ENCODE measurements at places on chromosomes 5 and 9. TPM values are rescaled to one million over a fixed set of nuclear protein-coding genes. Genes with fewer than 3 reads are reported as not detected.

LHX6 gene
- 0.41 TPM for total RNA-seq

- DNase-seq, result no peak
- H3K36me3 ChIP-seq, result peaks cover 9% of the 10 kb centered on the region
- H3K27ac ChIP-seq, result no peak overlapping the region
- no peaks in the 10 kb centered on the region for H3K27me3 ChIP-seq
- H3K4me1 ChIP-seq, result no peaks in the 10 kb centered on the region
Measured at GRCh38 chr5:43146958-43147357, 26.2 kb downstream of the ZNF131 start.

DNA sequence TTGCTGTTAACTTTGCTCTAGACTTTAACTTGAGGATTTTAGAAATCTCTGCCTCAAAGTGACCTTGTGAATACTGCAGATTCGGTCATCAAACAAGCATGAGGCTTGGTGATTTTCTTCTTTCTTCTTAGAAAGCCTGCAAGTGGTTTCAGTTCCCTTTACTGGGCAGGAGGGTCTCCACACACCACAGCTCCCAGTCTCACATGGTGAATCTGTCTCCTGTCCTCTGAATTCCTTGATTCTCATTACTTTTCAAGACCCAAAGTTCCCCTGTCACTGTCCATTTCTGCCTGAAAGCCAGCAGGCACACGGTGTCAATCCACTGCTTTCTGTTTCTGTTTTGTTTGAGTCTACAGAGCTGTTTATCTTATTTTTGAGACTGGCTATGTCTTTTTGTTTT, 14.1 kb downstream of the HSPB3 start:
- no peaks in the 10 kb centered on the region for H3K36me3 ChIP-seq
- no peak for DNase-seq
- H3K27me3 ChIP-seq, result no peaks in the 10 kb centered on the region

DNM1 gene
- total RNA-seq, result 3.6 TPM

GRCh38 chr9:99962680-99963261, 56.3 kb downstream of the STX17 start:
- no peak for DNase-seq
- no peaks in the 10 kb centered on the region for H3K4me1 ChIP-seq
- peaks cover 84% of the 10 kb centered on the region for H3K36me3 ChIP-seq
- H3K4me3 ChIP-seq, result no peak overlapping the region
- H3K27ac ChIP-seq, result no peak overlapping the region

- H3K27ac ChIP-seq, result no peak overlapping the region
- H3K36me3 ChIP-seq, result no peaks in the 10 kb centered on the region
- H3K4me3 ChIP-seq, result no peak overlapping the region
- no peak for DNase-seq
- peaks cover 7% of the 10 kb centered on the region for H3K4me1 ChIP-seq
- H3K27me3 ChIP-seq, result no peaks in the 10 kb centered on the region
Measured at GRCh38 chr9:77756449-77756848, 108.3 kb upstream of the GNA14 start.

IFNA2 gene
- total RNA-seq, result not detected

GRCh38 chr9:92324889-92325268, 271 bp downstream of the NOL8 start:
- H3K27me3 ChIP-seq, result no peaks in the 10 kb centered on the region
- peak overlapping the region; percentile 95 for H3K4me3 ChIP-seq
- peaks cover 34% of the 10 kb centered on the region for H3K36me3 ChIP-seq
- DNase-seq, result peak; percentile 89

DCP2 gene
- 103 TPM for total RNA-seq

DNA sequence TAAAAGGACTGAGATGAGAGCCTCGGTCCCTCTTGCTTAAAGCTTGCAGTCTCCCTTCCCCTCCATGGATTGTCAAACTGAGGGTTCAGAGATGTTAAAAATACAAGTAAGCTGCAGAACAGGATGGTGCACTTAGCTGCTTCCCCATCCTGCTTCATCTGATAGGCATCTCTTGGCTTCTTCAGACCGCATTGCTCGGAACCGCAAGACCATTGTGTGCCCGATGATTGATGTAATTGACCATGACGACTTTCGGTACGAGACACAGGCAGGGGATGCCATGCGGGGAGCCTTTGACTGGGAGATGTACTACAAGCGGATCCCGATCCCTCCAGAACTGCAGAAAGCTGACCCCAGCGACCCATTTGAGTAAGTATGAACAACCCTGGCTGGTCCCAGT, 65.5 kb upstream of the SAP30L start:
- no peak for DNase-seq
- H3K27me3 ChIP-seq, result no peaks in the 10 kb centered on the region
- no peak overlapping the region for H3K4me3 ChIP-seq
- H3K4me1 ChIP-seq, result peaks cover 14% of the 10 kb centered on the region

DNA sequence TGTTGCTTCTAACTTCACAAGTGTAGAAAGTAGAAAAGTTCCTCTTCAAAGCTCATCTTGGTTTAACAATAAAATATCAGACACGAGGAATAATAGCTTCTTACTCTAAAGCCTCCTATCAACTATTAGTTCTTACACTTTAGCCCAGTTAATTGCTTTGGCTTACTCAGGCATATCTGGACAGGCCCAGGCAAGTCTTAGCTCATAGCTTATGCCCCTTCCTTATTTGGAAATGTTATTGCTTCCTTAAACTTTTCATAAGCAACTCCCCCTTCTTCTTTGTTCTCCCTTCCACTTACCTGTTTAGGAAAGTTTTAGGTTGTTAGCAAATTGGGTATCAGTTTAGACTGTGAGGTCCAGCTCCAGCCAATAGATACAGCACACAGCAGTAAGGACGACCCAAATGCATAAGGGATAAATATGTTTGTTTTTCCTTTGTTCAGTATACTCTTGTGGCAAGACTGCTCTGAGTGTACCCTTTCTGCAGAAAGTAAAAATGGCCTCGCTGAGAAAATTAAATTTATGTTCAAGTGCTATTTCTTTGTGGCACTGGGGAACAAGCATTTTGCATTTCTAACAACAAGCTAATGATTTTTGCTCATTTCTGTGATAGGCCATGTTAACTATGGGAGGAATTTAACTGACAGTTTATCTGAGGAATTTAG, 162.1 kb downstream of the SMC2 start:
- no peaks in the 10 kb centered on the region for H3K4me1 ChIP-seq
- H3K4me3 ChIP-seq, result no peak overlapping the region
- DNase-seq, result no peak

TMC1 gene
- not detected for total RNA-seq

DNA sequence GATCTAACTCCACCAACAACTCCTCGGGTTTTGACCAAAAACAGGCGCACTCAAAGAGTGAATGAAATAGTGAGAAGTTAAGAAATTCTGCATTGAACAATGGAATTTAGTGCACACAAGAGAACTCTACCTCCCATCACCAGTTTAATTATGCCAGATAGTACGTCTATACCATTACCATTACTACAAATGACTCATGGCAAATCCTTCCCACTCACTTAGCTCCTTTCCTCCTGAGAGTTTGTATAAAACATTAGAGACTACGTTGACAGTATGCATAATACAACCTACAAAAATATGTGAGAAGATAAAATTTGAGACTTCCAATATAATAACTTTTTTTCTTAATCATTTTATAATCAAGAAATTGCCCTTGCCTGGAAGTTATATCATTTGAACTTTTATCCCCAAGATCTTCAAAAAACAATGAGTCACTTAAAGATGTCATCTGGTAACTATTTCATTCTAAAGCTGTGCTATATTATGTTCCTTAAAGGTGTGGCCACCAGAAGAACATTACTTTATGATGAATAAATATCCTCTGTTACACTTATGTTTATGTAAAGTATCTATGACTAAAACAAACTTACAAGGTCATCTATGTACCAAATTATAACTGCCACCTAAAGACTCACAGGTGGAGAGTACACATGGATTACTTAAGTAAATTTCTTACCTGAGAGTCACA, 297.9 kb upstream of the PTGER4 start:
- H3K4me3 ChIP-seq, result no peak overlapping the region
- H3K27ac ChIP-seq, result no peak overlapping the region
- H3K36me3 ChIP-seq, result no peaks in the 10 kb centered on the region
- H3K4me1 ChIP-seq, result peaks cover 53% of the 10 kb centered on the region
- no peak for DNase-seq

HMCN2 gene
- total RNA-seq, result 1.4 TPM

DNA sequence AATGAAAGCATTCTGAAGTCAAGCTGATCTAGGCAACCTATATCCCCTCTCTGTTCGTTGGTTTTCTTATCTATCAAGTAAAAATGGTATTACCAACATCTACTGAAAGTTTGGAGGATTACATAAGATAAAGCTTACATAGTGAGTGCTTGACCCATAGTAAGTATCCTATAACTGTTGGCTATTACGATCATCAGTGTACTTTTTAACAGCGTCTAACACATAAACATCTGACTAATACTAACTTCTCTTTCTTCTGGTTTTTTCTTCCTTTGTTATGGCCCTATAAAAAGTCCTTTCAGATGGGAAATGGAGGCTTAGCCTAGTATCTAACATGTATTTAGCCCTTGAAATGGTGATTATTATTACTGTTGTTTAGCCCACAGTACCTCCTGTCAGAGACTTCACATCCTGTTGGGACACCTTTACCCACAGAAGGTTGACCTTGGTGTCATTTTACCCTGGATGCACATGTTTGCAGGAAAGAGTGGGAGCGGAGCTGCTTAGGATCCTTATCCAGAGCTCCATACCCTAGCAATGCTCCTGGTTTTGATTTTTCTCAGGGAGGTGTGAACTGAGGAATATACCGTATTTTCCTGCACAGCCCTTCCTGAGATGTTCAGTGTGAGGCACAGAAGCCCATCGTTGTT, 6.0 kb downstream of the INSYN2B start:
- no peak overlapping the region for H3K4me3 ChIP-seq
- H3K27ac ChIP-seq, result no peak overlapping the region
- peaks cover 28% of the 10 kb centered on the region for H3K36me3 ChIP-seq
- H3K27me3 ChIP-seq, result no peaks in the 10 kb centered on the region

DNA sequence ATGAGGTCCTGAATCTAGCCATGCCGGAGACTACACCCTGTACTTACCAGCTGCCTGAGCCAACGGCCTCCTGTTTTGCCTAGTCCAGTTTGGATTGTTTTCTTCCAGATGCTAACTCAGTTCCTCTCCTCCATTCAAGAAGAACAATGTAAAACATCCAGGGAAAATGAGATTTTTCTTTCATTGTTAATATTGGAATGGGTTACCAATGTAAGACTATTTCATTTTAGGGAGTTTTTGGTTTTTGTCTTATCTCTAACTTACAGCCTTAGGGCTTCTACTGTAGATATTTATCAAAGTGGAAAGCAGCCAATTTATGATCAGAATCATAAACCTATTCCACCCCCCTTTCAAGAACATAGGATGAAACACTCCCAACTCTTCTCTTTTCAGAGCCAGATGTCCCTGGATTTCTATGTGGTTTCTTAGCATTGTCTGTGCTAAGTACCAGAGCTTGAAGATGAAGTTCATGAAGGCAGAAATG, 3.5 kb upstream of the VDAC1 start:
- peaks cover 11% of the 10 kb centered on the region for H3K4me1 ChIP-seq
- no peak for DNase-seq
- no peak overlapping the region for H3K27ac ChIP-seq
- no peaks in the 10 kb centered on the region for H3K27me3 ChIP-seq
- no peak overlapping the region for H3K4me3 ChIP-seq

GRCh38 chr5:21689587-21689986, 1163.6 kb downstream of the CDH12 start:
- H3K27me3 ChIP-seq, result no peaks in the 10 kb centered on the region
- no peaks in the 10 kb centered on the region for H3K36me3 ChIP-seq

- no peaks in the 10 kb centered on the region for H3K27me3 ChIP-seq
- no peaks in the 10 kb centered on the region for H3K4me1 ChIP-seq
- H3K36me3 ChIP-seq, result no peaks in the 10 kb centered on the region
- H3K4me3 ChIP-seq, result no peak overlapping the region
Measured at GRCh38 chr5:56710826-56711590, 104.3 kb upstream of the MAP3K1 start.

TEK gene
- 52.5 TPM for total RNA-seq

DNA sequence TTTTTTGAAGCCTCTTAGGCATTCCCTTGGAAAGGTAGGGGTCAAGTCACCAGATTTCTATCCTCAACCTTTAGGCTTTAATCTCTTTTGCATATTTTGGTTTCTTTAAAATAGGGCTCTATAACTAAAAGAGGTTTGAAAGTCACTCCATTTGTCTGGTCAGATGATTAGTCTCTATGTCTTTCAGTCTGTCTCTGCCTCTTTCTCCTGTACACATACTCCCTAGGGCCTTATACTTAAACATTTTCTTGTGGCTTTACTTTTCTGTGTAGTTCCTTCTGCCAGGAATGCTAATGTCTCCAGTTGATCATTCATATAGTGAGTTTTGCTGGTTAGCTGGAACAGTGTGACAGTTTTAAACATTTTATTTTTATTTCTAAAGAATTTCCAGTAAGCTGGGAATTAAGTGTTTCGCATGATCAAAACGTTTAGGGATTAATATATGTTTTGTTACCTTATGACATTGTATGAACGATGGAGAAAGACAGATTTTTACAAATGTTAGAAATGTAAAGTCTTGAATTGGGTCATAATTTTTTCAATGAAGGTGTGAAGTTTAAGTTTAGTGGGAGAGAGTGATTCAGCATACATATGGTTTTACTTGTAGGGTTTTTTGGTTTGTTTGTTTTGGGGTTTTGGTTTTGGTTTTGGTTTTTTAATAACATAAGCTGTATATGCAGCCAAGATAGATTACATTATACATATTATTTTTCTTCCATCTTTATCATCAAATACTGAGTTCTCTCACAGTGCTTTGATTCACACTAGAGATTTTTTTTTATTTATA, 90.6 kb downstream of the ZCCHC7 start:
- H3K4me3 ChIP-seq, result no peak overlapping the region
- peak overlapping the region; percentile 7 for H3K27ac ChIP-seq
- H3K4me1 ChIP-seq, result peaks cover 12% of the 10 kb centered on the region

GRCh38 chr5:122377026-122377425, 65.0 kb downstream of the SNCAIP start:
- no peaks in the 10 kb centered on the region for H3K4me1 ChIP-seq
- no peaks in the 10 kb centered on the region for H3K36me3 ChIP-seq
- DNase-seq, result no peak
- no peak overlapping the region for H3K27ac ChIP-seq
- H3K27me3 ChIP-seq, result no peaks in the 10 kb centered on the region

DNA sequence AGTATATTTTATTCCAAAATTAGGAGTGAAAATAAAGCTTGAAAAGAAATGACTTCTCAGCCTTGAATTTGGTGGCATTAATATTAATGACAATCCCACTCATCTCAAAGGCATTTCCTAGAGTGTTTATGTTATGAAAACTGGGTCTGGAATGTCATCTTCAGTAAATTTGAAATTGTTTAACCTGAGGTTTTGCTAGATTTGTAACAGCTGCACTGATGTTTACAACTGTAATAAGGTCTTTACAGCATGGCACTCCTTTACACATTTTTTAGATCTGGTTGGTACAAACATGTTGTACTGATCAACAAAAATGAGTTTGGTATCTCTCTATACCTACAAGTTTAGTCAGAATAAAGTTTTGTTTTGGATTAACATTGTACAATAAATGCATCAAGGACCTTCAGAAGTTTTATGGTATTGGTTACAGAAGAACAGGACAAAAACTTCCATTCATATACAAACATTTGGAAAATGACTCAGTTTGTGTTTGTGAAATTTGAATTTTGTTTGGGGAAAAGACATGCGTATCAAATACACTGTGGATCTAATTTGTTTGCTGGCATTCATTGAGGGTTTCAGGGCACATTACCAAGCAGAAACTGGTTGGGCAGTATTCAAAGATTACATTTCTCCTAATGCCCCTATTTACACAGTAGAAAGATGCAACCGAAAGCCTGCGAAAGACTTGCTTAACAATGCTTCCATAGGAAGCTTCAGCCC, 11.6 kb downstream of the FANCC start:
- no peaks in the 10 kb centered on the region for H3K27me3 ChIP-seq
- DNase-seq, result no peak
- H3K36me3 ChIP-seq, result no peaks in the 10 kb centered on the region
- no peak overlapping the region for H3K4me3 ChIP-seq
- no peaks in the 10 kb centered on the region for H3K4me1 ChIP-seq
- H3K27ac ChIP-seq, result no peak overlapping the region

ZDHHC21 gene
- 20.8 TPM for total RNA-seq

WDR31 gene
- 0.89 TPM for total RNA-seq
